ENCODE measurements at places on chromosomes 5 and 9. TPM values are rescaled to one million over a fixed set of nuclear protein-coding genes. Genes with fewer than 3 reads are reported as not detected.

Gene MSX2
- 0.97 TPM for total RNA-seq

Gene TRIM7
- total RNA-seq, result 42.1 TPM

Gene ARL14EPL
- total RNA-seq, result not detected

- DNase-seq, result no peak
These were observed 13.9 kb upstream of the UHRF2 start for GRCh38 chr9:6399071-6399470.

DNA sequence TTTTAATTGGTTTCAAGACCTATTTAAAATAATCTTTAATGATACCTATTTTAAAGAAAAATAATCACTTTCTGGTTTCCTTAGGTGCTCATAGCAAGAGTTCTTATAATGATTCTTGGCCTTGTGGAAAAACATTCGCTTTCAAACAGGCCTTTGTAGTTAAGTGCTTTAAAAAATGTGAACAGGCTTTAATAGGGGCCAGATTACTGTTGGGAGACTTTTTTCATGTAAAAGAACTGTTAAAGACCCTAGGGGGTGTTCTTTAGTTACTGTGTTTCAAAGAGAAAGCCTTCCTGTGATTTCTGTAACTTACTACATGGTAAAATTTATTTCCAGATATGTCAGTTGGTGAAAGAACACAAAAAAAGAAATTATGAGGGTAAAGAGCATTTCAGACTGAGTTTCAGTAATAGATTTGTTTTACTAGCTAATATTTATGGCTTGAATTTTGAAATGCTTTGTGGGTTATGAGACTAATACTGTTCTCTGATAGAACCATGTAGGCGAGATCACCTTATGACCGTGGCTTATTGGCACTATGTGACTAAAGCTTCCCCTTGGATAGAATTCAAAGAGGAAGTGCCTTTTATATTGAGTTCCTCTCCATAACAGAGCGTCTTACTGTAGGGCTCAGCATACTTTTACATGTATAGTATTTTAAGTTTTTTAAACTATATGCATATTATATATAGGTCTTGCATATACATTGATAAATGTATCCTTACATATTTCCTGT is 70.7 kb downstream of the CSNK1G3 start:
- DNase-seq, result no peak

GRCh38 chr5:35103637-35104299 is 56.0 kb upstream of the AGXT2 start:
- no peak for DNase-seq

GRCh38 chr5:83924891-83925290 is 204.2 kb upstream of the HAPLN1 start:
- no peak for DNase-seq

DNA sequence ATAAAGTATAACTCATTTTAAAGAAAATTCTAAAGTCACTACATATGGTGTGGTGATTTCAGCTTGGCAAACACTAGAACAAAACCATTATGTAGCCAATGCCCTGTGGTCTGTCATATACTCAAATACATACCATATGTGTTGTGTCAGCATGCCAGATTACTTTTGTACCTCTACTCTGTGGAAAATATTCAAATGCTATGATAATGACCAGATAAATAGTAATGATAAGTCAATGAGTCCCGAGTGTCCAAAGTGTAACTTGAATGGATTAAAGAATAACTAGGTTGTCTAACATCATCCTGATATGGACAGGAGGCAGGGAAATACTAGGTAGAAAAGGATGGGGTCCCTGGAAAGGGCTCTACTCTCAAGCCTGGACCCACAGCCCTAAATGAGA is 58.0 kb upstream of the IL6ST start:
- DNase-seq, result no peak

- DNase-seq, result no peak
These were observed 76.5 kb upstream of the PJA2 start for GRCh38 chr5:109486200-109486804.

DNA sequence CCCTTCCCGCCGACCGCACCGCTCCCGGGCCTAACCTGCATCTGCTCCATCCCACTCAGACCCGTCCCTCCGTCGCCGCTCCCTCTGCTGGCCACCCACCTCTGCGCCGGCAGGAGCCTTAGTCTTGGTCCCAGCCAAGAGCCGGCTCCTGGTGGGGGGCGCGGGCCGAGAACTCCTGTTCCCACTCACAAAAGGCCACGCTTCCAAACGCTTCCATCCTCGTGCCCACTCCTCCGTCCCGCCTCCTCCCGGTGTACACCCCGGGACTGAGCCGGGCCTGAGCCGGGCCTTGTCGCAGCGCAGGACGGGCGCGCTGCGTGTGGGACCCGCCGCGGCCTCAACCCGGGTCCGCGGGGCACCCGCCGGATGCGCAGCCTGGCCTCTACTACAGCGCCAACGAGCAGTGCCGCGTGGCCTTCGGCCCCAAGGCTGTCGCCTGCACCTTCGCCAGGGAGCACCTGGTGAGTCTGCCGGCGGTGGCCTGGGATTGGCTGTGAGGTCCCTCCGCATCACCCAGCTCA is 7.5 kb downstream of the ADAMTS13 start:
- no peak for DNase-seq

DNA sequence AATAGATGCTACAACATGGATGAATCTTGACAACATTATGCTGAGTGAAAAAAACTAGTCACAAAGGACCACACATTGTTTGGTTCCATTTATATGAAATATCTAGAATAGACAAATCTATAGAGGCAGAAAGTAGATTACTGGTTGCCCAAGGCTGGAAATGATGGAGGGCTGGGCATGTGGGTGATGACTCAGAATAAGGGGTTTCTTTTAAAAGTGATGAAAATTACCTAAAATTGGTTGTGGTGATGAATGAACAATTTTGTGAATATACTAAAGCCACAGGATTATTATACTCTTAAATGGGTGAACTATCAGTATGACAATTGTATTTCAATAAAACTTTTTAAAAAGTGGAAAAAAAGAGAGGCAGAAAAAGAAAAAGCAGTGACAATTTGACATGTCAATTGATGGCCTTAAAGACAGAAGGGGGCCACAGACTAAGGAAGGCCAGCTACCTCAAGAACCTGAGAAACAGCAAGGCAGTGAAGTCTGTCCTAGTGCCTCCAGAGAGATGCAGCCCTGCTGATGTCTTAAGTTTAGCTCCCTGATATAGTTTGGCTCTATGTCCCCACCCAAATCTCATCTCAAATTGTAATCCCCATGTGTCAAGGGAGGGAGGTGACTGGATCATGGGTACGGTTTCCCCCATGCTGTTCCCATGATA is 182.7 kb downstream of the PIK3R1 start:
- DNase-seq, result no peak

DNA sequence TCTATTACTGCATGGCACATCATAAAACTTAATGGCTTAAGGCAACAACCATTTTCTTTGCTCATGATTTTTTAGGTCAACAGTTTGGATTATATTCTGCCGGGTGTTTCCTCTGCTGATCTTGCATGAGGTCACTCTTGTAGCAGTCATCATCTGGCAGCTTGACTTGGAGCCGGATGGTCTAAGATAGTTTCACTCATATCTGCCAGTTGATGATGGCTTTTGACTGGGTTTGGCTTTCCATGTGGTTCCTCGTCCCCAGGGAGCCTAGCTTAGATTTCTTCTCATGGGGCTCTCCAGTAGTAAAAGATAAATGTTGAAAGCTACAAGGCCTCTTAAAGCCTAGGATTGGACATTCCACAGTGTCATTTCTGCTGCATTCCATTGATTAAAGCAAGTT is 27.4 kb downstream of the LNPEP start:
- DNase-seq, result peak; percentile 32

DNA sequence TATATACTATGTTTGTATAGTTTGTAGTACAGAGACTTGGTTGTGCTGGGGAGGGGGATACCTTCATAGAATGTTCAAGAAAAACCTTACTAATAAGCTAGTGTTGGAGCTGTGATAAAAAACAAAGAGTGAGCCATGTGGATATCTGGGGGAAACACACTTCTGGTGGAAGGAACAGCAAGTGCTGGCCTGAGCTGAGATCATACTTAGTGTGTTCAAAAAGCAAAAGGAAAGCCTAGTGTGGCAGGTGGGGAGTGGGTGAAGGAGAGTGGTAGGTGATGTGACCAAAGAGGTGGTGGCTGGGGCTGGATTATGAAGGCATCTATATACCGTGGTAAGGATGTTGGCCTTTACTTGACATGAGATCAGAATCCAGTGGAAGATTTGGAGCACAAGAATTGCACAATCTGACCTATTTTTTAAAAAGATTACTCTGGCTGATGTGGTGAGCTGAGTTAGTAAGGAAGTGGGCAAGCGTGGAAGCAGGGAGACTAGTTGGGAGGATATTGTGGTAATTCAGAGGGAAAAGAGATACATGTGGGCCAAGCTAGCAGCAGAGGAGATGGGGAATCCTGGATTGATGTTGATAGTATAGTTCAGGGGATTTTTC is 26.6 kb downstream of the PALM2AKAP2 start:
- peak; percentile 23 for DNase-seq

DNA sequence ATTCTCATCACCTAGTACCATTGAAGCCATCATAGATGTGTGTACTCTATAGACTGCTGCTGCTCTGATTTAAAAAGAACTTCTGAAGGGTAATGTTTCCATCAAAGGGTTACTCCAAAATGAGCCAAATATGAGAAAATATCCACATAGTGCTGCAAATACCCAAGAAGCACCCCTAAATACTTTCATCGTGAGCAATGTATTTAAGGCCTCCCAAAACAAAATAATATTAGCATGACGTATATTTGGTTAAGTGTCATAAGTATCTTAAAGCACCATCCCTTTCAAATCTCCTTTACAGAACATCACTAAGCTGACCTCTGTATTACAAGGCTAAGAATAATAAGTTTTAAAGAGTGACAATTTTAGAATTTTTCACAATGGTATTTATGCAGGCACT is 421.8 kb downstream of the MTRR start:
- no peak for DNase-seq

GRCh38 chr5:72441862-72442540 is 65.2 kb downstream of the ZNF366 start:
- no peak for DNase-seq

DNA sequence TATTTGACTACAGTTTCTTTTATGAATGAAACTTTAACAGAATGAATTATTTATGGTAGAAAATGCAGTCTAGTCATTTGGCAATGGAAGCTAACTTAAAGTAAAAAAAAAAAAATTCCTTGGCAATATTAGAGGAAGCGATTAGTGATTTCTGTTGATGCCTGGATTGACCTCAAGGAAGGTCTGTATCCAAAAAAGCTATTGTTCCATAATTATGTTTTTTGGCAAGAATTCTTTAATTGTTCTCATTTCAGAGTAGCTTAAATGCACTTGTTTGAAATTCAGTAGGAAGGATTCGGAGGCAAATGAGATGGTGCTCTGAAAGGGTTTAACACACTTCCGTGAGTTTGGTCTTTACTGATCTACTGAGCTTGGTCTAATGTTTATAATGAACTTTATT is 61.8 kb downstream of the ITGA1 start:
- DNase-seq, result no peak

GRCh38 chr9:18260521-18260920 is 213.4 kb upstream of the ADAMTSL1 start:
- no peak for DNase-seq

GRCh38 chr5:143843461-143843860 is 31.5 kb downstream of the HMHB1 start:
- no peak for DNase-seq
